ENCODE measurements at places on chromosomes 1 and 21. TPM values are rescaled to one million over a fixed set of nuclear protein-coding genes. Genes with fewer than 3 reads are reported as not detected.

Gene TFF3
- total RNA-seq: 8.3 TPM

- H3K36me3 ChIP-seq: no peaks in the 10 kb centered on the region
- H3K4me3 ChIP-seq: no peak overlapping the region
- no peaks in the 10 kb centered on the region for H3K27me3 ChIP-seq
- DNase-seq: no peak
- H3K4me1 ChIP-seq: peaks cover 19% of the 10 kb centered on the region
- no peak overlapping the region for H3K27ac ChIP-seq
These were observed 15.7 kb downstream of the PTAFR start for GRCh38 chr1:28160782-28161266.

DNA sequence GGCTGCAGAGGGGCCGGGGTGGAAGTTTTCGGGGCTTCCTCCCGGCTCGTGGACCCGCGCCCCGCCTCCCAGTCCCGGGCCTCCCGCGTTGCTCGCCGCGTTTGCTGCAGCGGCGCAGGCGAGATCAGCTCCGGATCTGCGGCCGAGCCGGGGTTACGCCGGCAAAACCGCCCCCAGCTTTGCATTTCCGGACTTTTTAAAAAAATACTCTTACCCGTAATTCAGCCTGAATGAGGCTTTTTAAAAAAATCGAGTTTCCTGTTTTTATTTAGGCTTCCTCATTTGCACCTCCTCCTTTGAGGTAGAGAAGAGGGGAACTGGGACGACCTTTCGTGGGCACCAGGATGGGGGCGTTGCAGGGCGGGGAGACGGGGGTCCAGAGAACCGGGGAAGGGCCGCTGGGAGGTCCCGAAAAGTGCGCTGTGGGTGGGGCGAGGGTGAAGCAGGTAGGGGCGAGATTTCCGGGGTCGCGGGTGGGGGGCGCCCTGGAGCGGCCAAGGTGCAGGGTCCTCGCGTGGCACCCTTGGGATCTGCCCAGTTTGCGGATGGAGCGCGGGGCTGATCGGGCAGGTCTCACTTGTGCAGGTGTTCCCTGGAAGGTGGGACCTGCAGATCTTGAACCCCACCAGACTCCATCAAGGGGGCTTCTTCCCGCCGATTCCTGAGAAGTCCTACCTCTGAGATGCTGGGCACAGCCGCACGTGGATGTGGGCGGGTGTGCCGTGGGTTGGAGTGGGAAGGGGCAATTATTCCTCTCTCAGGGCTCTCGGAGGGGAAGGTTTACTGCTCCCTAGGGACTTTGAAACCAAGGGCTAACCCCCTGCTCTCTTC lies 1.1 kb downstream of the PIK3CD start:
- peaks cover 12% of the 10 kb centered on the region for H3K4me1 ChIP-seq
- H3K27me3 ChIP-seq: peaks cover 41% of the 10 kb centered on the region
- peak overlapping the region; percentile 2 for H3K4me3 ChIP-seq
- no peak for DNase-seq
- no peaks in the 10 kb centered on the region for H3K36me3 ChIP-seq

DNA sequence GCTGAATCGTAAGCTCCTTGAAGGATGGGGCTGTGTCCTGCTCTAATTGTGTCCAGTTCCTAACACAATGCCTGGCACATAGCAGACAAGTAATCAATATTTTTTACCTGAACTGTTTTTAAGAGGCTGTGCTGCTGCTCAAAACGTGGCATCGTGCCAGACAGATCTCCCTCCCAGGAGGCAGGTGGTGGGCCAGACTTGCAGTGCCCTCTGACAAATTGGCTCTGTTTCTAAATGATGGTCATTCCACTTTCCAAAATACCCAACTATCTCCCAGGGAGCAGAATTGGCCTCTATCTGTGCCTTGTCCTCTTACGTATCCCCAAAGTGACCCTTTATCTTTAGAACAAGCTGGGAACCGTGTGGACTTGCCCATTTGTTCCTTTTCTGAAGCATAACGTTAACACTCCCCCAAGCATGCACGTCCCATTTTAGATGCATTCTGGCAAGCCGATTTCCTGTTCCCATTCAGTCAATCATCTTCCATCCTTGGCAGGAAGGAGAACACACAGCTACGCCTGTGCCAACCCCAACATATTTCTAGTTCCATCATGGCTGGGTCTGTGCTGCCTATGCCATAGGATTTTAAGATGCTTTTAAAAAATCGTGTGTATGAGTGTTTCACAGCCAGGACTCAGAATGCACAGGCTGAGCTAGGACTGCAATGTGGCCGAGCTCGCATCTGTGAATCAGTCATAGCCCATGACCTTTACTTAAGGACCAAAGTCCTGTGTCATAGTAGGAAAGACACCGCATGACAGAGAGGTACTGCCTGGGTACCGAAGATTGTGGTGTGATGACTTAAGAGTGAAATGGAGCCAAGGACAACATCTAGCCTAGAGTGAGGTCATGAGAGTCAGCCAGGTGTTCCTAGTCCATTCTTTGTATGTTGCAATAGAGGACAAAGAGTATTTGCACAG lies 408.6 kb downstream of the PRDM2 start:
- no peaks in the 10 kb centered on the region for H3K27me3 ChIP-seq
- H3K36me3 ChIP-seq: no peaks in the 10 kb centered on the region
- H3K27ac ChIP-seq: no peak overlapping the region

GRCh38 chr1:200302192-200302920 lies 107.5 kb downstream of the ZNF281 start:
- H3K36me3 ChIP-seq: no peaks in the 10 kb centered on the region
- peak overlapping the region; percentile 35 for H3K4me3 ChIP-seq

- no peaks in the 10 kb centered on the region for H3K36me3 ChIP-seq
- peak within 1 kb of the TSS; percentile 97 for H3K4me3 ChIP-seq
- H3K4me1 ChIP-seq: peaks cover 2% of the 10 kb centered on the region
- H3K27me3 ChIP-seq: no peaks in the 10 kb centered on the region
These were observed at the start of gene TIPRL for GRCh38 chr1:168178638-168179437. TIPRL (plus strand) TSS chr1:168178962; CDS start chr1:168179078, 116 bp downstream.

DNA sequence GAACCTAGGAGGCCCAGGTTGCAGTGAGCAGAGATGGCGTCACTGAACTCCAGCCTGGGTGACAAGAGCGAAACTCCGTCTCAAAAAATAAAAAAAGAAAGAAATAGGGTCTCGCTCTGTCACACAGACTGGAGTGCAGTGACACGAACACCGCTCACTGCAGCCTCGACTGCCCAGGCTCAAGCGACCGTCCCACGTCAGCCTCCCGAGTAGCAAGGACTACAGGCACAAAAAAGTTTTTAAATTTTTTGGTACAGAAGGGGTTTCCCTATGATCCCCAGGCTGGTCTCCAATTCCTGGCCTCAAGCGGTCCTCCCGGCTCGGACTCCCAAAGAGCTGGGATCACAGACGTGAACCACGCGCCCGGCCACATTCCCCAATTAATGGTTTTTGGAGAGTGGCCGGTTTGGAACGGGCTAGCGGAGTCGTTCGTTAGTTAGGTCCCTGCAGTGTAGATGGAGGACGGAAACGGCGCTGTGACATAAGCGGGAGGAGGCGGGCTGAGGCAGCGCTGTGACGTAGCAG lies 611 bp upstream of the GUK1 start:
- H3K36me3 ChIP-seq: peaks cover 29% of the 10 kb centered on the region
- peak overlapping the region; percentile 84 for H3K27ac ChIP-seq
- H3K27me3 ChIP-seq: peaks cover 4% of the 10 kb centered on the region
- peaks cover 43% of the 10 kb centered on the region for H3K4me1 ChIP-seq

GRCh38 chr1:207648334-207649209 lies 3.6 kb downstream of the CR1L start:
- H3K27me3 ChIP-seq: peaks cover 14% of the 10 kb centered on the region
- H3K4me3 ChIP-seq: no peak overlapping the region
- H3K27ac ChIP-seq: no peak overlapping the region
- DNase-seq: no peak

GRCh38 chr1:234609691-234610042 lies 311 bp downstream of the IRF2BP2 start:
- H3K27ac ChIP-seq: peak overlapping the region; percentile 100
- H3K4me1 ChIP-seq: peaks cover 32% of the 10 kb centered on the region
- peak; percentile 32 for DNase-seq
- peak overlapping the region; percentile 79 for H3K4me3 ChIP-seq
- no peaks in the 10 kb centered on the region for H3K27me3 ChIP-seq
